ENCODE measurements at places on chromosomes 4 and X.

DNA sequence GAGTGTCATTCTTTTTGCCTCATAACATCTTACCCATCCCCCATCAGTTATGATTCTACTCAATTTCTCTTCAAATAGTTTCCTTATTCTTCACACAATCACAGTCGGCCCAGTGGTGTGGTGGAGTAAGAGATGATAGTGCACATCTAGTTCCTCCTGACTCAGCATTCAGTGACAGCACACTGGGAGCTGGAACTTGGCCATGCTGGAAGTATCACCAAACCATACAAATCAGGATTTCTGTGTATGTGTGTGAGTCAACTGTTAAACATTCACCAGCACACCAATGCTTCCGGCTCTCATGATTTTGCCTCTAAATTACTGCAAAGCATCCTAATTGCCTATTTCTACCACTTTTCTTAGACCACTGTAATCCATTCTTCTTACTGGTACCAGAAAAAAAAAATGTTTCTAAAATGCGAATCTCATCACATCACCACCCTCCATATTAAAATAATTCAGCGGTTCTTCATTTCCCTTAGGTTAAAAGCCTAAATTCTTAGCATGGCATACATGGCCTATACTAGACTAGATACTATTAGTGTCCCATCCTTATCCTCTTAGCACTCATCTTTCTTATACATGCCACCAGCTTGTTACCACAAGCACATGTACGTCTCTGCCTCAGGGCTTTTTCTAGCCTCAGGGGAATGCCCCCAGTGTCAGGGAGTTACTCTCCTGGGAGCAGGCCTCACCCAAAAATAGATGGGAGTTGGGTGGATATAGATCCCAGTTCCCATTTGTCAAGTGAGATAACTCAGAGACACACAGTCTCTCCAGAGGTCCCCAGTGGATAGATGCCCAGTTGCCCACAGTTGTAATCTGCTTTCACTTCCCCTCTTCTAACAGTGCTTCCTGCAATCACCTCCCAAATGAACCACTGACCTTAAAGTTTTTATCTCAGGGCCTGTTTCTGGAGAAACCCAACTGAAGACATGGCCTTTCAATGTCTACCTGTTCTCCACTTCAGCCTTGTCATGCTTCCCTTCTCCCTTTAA lies 49.2 kb upstream of the DDX53 start:
- DNase-seq: peak; percentile 9

- no peak for DNase-seq
These were observed 446 bp downstream of the EVC2 start for GRCh38 chr4:5707778-5708448.

DNA sequence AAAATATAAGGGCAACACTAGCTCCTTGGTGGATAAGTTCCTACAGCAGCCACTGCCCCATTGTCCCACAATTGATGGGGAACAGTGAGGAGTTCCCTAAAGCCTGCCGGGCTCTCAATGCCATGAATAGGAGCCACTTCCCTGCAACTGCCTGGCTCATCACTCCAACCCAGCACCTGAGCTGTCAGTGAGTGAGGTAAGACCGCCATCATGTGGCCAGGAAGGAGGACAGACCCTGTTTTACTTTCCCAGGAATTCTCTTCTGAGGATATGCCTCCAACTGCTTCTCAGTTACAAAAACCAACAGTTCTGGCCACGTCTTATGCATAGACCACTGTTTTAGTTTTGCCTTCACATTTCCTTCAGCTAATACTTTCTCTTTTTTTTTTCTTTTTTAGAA lies 45.5 kb downstream of the SRPX start:
- DNase-seq: peak; percentile 9

GRCh38 chr4:142372530-142373260 lies 473.4 kb downstream of the INPP4B start:
- no peak for DNase-seq

- DNase-seq: no peak
These were observed 1196.7 kb downstream of the RAPGEF2 start for GRCh38 chr4:160299608-160300007.
